Lung (tissue), 17 donors: ENCODE measurements at places on chromosomes 6 and 20. TPM values are rescaled to one million over a fixed set of nuclear protein-coding genes. Genes with fewer than 3 reads are reported as not detected.

DNA sequence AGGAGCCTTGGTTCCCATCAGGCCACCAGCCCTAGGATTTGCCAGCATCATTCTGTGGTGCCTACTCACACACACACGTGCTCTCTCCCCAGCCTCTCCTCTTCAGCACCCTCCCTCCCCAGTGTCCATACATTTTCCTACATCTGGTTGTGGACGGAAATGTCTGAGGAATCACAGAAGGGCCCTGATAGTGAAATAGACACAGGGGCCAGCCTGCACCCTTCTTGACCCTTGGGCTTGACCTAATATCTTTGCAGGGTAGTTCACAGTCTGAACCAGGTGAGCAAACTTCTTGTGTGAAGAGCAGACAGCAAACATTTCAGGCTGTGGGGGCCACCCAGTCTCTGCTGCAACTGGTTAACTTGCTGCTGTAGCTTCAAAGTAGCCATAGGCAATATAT lies 108.5 kb upstream of the NXT1 start:
- no peak for DNase-seq

GRCh38 chr6:116411284-116411623 lies 40.5 kb downstream of the DSE start:
- DNase-seq = peak; percentile 80

DNA sequence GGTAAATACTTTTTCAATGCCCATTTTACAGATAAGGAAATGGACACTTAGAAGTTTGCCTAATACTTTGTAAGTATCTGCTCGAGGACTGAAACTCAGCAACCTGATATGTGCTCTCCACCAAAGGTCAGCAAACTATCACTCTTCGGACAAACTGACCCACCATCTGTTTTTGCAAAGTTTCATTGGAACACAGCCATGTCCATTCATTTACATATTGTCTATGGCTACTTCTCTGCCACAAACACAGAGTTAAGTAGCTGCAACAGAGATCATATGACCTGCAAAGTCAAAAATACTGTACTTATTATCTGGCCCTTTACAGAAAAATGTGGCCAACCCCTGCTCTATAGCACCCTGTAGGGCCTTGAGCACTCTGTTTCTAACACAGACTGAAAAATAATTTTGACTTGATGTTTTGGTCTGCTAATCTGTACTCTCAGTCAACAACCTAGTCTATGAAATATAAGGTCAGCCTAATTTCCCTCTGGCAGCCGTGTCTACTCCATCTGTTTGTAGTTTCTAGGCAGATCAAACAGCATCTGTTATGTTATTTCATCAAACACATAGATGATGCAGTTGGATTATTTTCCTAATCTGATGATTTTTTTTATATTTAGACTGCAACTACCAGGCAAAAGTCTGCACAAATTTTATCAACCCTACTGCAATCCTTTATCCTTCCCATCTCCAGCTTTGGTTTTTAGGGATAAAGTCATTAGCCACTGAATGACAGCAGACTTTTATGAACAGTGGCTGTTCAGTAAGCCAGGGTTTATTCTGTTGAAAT lies 41.4 kb upstream of the BEND6 start:
- peak; percentile 14 for DNase-seq

- DNase-seq = no peak
Observed at GRCh38 chr6:111912904-111913303, 39.7 kb upstream of the FYN start.

DNA sequence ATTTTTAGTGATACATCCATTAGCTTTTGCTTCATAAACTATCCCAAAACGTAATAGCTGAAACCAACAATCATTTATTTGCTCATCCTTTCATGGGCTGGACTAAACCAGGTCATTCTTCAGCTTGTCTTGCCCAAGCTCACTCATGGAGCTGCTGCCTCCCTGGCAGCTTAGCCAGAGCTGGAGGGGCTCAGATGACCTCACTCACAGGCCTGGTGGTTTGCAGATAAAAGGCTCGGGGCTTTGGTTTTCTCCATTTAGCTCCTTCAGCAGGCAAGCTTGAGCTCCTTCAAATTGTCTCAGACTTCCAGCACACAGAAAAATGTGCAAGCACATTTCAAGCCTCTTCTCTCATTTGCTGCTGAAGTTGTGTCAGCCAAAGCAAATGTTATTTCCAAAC lies 139.1 kb downstream of the BTBD3 start:
- no peak for DNase-seq

DNA sequence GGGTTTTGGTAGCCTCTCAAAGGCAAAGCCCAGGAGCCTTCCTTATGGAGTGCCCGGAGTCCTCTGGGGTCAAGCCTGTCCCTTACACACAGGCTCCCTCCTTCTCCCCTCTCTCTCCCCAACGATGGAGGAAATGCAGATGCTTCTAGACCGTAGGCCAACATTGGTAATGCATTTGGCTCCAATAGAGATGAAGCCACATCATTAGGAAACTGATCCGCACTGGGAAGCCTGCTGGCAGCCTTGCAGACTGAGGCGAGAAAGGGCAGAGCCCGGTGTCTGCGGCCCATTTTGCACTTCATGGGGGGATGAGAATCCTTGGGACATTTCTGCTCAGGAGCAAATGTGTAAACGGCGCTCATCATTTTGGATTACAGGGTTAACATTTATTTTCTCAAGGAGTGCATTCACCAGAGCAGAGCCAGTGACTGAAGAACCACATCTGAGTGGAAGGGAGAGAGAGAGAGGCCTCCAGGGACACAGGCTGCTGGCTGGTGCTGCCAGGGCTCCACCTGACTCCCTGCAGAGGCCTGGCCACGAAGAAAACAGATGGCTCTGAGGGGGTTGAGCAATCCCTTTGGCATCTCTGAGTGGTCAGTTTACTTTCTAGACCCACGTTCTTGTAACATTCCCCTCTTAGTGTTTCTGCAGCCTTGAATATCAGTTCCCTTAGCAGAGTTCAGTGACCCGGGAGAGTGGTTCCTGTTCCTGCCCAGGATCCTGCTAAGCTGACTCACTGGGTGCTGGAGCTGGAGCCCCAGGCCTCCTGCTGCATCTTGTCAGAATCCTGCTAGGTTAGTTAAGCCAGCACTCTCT lies 4.4 kb upstream of the CST3 start:
- DNase-seq = no peak

GRCh38 chr20:35248641-35249475 lies 22.4 kb downstream of the MMP24 start:
- no peak for DNase-seq

- DNase-seq = no peak
Observed at GRCh38 chr6:91341473-91341872, 754.6 kb upstream of the MAP3K7 start.

DNA sequence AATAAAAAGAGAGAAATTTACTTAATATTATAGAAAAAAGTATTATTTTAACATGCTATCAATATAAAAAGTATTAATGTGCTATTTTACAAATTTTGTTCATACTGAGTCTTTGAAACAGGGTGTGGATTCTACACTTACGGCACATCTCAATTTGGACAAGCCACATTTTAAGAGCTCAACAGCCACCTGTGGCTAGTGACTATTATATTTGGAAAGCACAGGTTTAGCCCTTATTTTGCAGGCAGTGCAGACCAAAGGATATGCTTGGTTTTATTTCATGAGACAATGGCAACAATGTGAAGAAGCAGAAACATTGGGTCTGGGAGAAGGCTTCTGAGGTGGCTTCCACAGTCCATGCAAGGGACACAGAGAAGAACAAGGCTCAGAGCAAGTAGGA lies 74.6 kb downstream of the BACH2 start:
- no peak for DNase-seq

DNA sequence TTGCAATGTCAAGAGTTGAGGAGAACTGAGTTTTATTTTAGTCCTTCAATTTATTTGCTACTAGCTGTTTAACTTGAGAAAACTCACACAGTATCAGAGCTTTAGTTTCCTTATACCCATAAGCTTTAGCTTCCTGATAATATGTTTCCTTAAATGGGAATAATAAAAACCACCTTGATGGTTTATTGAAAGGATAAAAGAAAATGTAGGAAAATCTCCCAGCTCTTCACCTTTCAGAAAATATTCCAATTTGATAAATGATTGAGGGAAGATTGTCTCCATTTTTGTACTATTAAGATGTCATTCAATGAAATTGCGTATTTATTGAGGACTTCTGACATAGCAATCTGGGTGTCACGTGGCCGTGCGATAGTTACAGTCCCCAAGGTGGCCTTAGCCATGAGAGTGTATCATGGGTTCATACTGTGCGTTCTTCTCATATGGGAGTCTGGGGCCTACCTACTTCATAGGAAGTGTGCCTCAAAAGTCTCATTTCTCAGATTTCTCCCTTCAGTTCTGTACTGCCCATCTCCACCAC lies 296.3 kb upstream of the BMP2 start:
- no peak for DNase-seq

GRCh38 chr6:23511817-23512216 lies 614.2 kb upstream of the NRSN1 start:
- no peak for DNase-seq

- no peak for DNase-seq
Observed at GRCh38 chr6:111591901-111592461, 13.7 kb downstream of the TRAF3IP2 start.

- DNase-seq = no peak
Observed at GRCh38 chr6:33904747-33905065, 100.9 kb upstream of the MLN start.

DNA sequence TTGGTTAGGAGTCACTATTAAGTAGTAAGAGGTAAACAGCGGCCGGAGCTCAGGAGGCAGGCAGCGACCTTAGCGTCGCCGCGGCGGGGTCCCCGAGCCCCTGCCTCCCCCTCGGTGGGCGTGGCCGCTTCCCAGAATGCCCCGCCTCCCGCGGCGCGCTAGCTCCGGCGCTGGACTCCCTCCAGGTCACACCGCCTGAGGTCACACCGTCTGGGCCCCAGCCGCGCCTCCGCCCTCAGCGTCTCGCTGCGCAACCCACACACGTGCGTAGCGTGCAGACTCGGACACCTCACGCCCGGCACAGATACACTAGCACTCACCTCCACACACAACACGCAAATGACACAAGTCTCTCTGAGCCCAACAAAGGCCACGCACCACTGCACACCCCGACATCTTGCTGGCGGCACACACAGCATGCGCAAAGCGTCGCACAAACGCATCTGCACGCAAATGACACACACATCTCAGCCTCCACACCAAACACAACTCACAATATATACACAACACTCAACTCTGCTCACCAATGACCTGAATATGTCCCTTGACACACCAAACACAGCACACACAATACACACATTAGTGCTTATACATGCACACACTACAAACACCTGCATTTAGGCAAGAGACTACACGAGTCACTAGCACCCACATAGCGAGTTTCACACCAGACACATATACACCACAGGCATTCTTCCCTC lies 17.6 kb upstream of the CDKN1A start:
- peak; percentile 55 for DNase-seq

DNA sequence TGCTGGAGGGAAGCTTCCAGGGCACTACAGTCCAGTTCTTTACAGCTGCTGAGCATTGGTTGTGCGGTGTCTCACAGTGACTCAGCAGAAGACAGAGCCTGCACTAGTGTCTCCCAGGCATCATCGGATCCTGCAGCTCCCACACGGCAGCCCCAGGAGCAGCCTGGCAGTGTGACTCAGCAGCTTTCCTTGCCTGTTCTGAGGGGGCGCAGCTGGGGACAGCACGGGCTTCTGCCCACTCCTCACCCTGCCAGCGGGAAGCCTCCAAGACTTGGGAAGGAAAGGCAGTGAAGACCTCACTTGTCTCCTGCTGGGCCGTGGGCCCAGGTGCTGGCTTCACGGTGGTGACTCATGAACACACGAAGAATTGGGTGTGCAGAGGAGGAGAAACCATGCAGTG lies 165.4 kb downstream of the SYNDIG1 start:
- no peak for DNase-seq

- peak; percentile 11 for DNase-seq
Observed at GRCh38 chr20:18686696-18687095, 98.8 kb downstream of the DTD1 start.

GRCh38 chr6:111282515-111282914 lies 195.2 kb downstream of the SLC16A10 start:
- no peak for DNase-seq

DNA sequence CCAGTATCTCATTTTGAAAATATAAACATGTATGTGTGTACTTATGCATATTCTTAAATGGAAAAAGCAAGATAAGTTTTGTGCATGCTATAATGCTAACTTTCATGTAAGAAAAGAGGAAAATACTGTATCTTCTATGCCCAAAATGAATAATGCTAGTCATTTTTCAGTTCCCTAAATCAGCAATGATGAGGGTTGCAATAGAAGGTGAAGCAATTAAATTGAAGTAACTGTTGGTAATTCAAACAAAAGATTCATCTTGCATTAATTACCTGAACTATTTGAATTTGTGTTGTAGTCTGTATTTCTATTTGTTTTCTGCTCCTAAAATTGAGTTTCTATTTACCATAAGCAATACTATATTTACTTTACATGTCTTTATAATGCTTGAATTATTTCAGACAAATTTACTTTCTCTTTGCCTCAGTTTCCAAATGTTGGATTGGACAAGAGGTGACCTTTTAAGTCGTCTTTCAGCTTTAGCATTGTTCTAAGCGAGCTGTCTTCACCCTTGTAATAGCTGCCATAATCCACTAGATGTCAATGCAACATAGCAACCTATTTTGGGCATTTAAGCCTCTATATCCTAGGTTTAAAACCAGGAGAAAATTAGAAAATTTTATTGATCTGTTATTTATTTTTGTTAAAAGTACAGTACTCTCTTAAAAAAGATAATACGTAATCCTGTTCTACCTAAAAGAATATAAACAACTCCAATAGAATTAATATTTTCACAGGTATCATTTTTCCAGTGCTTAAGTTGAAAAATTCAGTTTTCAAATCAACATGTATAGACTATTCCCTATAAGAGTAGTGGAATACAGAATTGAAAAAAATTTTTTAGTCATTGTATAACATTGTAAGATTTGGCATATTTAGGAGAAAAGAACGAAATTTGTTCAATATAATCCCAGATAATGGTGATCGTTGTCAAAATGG lies 52.3 kb upstream of the IFNGR1 start:
- peak; percentile 73 for DNase-seq

DNA sequence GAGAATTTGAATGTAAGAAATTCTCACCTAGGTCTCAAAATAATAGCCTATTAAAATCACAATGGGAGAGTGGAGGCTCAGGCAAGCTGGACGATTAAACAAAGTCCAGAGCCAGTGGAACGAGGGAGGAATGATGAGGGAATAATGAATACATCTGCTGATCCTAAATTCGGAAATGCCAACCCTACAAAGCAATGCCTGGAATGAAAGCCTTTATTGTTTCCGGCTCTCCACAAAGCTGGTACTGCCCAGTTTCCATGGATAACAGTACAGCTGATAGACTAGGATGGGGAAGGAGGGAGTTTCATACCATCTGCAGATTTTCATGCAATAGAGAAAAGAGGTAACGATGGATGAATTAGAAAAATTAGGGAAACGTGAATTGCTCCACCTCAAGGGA lies 356.1 kb downstream of the CBLN4 start:
- no peak for DNase-seq

DNA sequence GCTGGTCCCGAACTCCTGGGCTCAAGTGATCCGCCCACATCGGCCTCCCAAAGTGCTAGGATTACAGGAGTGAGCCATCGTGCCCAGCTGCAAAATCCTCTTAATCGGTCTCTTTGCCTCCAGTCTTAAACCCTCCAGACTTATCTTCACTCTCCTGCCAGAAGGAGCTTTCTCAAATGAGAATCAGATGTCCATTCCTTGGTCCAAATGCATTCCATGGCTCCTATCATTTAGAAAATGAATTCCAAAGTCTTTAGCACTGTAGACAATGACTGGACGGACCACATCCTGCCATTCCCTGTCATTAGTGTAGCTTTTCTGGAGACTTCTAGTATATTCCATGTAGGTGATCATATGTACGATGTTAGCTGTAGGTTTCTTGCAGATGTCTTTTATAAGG lies 141.9 kb downstream of the ID4 start:
- no peak for DNase-seq

The KHDC1L gene
- total RNA-seq = not detected

The SEL1L2 gene
- total RNA-seq = not detected

The CTAGE9 gene
- not detected for total RNA-seq

The ATP6V1G2 gene
- 0.28 TPM for total RNA-seq

The FOXC1 gene
- 2.7 TPM for total RNA-seq
